ENCODE measurements at places on chromosomes 12 and 14. TPM values are rescaled to one million over a fixed set of nuclear protein-coding genes. Genes with fewer than 3 reads are reported as not detected.

DNA sequence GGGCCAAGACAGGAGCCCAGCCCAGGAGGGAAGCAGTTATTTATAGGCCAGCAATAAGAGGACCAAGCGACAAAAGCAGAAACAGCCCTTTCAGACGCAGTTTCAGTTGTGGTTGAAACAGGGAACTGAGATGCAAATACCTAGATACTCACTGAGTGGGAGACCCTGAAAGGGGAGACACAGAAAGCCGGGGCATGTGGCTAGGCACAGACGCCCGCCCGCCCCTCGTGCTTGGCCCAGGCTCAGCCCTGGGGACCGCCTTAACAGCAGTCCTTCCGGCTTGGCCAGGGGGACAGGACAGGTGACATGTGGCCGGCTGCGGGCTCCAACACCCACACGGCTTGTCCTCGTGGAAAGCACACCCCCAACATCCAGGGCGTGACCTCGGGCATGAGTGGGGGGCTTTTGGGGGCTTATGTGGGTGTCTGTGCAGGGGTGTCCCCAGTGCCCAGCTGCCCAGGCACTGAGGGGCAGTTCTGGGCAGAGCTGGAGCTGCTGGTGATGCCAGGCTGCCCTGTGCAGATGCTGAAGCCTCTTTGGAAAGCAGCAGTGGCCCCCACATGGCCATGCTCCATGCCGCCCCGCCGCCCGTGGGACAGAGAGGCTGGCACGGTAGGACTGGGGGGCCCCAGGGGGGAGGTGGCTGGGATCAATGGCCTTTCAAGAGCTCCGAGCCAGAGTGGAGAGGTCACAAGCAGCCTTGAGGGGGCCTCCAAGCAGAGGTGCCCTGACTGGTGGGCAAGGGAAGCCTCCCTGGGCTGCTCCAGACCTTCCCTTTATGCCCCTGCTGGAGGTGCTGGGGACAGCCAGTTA lies 2.1 kb downstream of the PLD4 start:
- DNase-seq: no peak

DNA sequence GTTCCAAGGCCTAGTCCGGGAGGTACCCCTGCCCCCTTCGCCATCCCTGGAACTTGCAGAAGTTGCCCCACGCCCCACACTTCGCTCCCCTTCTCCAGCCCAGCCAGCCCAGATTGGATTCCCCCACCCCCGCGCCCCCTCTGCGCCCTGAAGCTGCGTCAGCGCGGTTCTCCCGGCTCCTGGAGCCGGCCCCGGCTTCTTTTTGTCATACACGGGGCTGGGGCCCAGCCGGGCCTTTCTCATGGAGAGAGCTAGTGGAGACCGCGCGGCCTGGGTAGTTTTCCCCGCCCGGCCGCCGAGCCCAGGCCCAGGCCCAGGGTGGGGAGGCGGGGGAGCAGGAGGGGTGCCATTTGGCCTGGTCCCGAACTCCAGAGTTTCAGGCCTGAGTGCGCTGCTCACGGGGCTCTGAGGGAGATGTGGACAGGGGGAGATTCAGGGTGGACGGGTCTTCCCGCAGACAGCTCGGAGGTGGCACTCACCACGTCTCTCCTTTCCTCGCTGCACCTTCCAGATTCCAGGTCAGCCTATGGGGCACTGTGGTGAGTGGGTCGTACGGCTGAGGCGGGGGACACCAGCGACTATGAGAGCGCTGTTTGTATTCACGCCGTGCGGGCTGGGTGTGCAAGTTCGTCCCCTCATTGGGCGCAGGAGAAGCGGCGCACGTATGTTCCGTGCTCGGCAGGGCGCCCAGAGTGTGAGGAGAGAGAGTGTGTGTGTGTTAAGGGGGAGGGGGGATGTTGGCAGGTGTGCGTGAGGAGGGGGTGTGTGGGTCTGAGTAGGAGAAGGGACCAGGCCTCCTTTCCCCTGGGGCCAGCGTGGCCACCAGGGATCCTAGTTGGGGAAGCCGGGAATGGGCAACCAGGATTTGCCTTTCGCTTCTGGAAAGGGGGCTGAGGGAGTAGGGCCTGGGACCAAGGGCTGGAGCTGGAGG lies 785 bp upstream of the LHX5 start:
- DNase-seq: no peak

Gene SLC5A8
- total RNA-seq: not detected

DNA sequence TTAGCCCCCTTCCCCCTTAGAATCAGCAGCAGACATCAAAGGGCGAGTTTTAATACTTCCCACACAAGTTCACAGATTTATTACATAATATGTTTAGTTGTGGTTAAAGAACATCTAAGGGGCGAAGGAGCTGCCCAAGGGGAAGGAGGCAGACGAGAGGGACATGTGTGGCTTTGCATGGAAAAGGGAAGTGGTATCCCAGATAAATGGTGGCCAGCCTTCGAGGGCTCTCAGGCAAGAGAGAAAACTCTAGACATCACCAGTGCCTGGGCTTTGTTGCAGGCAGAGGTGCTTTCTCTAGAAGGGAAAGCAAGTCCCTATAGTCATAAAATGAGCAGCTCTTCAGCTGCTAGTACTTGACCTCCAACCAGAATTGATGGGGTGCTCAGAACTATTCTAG lies 121.2 kb downstream of the CACNA1C start:
- DNase-seq: no peak

Gene HHIPL1
- 0.05 TPM for total RNA-seq

Gene KIF21A
- 13.1 TPM for total RNA-seq

All from activated CD4-positive, alpha-beta T cell treated with anti-CD3 and anti-CD28 coated beads, Interleukin-2, amount 10 ng/mL, durations not matched to agents 7 days and 5 days (primary cell).